ENCODE measurements at places on chromosomes 6 and 20.

DNA sequence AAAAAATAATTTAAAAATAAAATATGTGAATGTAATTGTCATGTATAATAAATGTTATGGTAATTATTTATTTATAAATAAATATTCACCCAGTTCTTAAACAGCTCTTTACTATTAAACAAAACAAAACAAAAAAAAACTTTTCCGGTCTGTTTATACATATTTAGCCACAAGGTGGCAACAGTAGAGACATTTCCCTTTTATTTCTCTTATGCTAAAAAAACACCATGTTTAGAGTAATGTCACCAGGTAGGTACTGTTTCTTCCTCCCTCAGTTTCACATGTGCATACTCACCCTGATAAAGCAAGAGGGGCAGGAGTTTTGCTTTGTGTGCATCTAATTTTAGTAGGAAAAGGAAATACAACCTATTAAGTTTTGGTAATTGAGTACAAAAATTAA is 610.4 kb upstream of the IMPG1 start:
- no peak for DNase-seq

GRCh38 chr6:20178327-20178726 is 33.9 kb downstream of the MBOAT1 start:
- DNase-seq, result no peak

GRCh38 chr6:2795956-2796355 is 30.8 kb downstream of the WRNIP1 start:
- no peak for DNase-seq

DNA sequence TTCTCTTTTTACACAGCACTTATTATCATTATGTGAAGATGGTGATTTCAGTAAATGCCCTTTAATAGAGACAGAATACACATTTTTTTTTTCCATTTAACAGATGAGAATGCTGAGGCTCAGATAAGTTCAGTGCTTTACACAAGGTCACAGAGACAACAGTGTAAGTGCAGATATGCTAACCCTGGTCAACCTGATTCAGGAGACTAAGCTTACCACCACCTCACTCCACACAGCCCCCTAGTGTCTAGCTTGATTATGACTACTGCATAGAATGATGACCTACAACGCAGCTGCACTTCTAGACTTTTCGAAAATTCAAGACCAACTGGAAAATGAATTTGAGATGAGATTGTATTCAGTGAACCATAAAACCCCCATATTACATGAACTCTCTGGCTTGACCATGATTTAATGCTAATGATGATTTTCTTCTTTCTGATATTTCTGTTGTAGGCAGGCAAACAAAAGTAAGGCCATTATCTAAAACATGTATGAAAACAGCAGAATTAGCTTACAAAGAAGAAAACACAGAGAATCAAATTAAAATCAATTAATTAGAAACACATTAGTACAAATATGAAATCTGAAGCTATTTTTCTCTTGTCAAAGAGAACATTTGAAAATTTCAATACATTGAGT is 212.1 kb upstream of the PHACTR1 start:
- DNase-seq, result no peak

DNA sequence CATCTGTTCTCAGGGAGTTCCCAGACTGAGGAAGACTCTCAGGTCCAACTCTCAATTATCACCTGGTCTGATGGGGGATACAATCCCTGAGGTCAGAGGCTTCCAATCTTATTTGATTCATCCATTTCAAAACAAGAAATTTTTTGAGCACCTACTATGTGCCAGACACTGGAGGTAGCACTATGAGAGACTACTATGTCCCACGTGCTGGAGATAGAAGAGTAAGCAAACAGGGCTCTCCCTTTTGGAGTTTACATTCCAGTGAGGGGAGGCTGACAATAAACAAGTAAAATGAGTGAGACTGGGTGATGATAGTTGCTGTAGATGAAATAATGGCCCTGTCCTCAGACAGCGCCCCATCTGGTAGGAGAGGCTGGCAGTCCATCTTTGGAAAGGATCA is 16.5 kb downstream of the TMEM151B start:
- no peak for DNase-seq

GRCh38 chr6:2116496-2116895 is 128.9 kb downstream of the GMDS start:
- no peak for DNase-seq

Data from fibroblast of skin of left quadriceps (primary cell).